ENCODE measurements at places on chromosomes 5 and 9. TPM values are rescaled to one million over a fixed set of nuclear protein-coding genes. Genes with fewer than 3 reads are reported as not detected.

The ECM2 gene
- total RNA-seq, result not detected

- H3K27me3 ChIP-seq, result no peaks in the 10 kb centered on the region
- H3K27ac ChIP-seq, result no peak overlapping the region
- no peak for DNase-seq
- H3K4me3 ChIP-seq, result no peak overlapping the region
- no peaks in the 10 kb centered on the region for H3K36me3 ChIP-seq
- no peaks in the 10 kb centered on the region for H3K4me1 ChIP-seq
These were observed 287.2 kb downstream of the CTNND2 start for GRCh38 chr5:11617080-11617479.

DNA sequence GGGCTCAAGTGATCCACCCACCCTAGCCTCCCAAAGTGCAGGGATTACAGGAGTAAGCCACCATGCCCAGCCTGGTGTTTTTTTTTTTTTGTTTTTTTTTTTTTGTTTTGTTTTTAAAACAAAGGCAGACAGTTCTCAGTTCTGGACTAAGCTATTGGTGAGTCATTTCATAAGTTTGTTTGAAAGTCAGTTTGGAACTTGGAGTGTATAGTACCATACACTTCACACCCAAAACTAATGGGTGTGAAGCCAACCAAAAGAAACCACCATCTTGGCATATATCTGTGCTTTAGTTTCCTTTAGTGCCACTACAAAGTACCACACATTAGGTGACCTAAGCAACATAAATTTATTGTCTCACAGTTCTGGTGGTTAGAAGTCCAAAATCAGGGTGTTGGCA, 13.4 kb downstream of the MAST4 start:
- DNase-seq, result no peak
- H3K27ac ChIP-seq, result no peak overlapping the region
- H3K4me3 ChIP-seq, result no peak overlapping the region
- no peaks in the 10 kb centered on the region for H3K4me1 ChIP-seq
- H3K27me3 ChIP-seq, result peaks cover 8% of the 10 kb centered on the region
- no peaks in the 10 kb centered on the region for H3K36me3 ChIP-seq

The MZB1 gene
- total RNA-seq, result not detected

DNA sequence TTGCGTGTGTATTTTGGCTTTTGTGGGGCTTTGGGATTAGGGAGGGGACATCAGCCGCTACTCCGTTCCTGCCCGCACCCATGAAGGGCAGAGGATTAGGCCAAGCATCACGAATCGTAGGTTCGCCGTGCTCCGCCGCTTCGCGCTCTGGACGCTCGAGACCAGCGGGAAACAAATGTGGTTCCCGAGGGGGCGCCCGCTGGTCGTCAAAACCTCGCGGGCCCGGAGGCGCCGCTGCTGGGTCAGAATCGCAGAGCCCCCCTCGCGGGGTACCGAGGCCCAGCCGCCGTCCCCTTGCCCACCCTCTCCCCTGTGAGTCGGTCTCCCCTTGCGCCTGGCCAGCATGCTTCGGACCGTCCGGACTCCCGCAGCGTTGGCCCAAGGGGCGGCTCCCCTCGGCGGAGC, 2.3 kb upstream of the PAX5 start:
- no peaks in the 10 kb centered on the region for H3K36me3 ChIP-seq
- peaks cover 19% of the 10 kb centered on the region for H3K4me1 ChIP-seq
- no peak overlapping the region for H3K27ac ChIP-seq
- H3K4me3 ChIP-seq, result peak overlapping the region; percentile 33

DNA sequence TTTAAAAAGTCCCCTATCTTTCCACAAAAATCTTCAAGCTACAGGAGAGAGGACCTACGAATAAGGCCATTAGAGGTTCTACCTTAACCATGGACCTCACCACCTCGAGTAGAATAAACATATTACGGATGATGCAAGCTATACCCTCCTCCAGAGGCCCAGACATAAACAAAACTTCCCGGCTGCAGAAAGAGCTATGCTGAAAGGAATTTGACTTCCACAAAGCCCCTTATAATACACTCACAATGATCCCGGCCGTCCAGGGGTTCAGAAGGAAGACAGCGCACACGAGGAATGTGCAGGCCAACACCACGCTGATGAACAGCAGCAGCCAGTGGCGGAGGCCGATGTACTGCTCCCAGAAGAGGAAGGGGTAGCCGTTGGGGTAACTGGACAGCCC, 59.0 kb downstream of the PTCH1 start:
- H3K27me3 ChIP-seq, result no peaks in the 10 kb centered on the region
- no peak overlapping the region for H3K27ac ChIP-seq
- no peak for DNase-seq
- H3K36me3 ChIP-seq, result peaks cover 11% of the 10 kb centered on the region
- no peak overlapping the region for H3K4me3 ChIP-seq

The APBA1 gene
- total RNA-seq, result 11.4 TPM

DNA sequence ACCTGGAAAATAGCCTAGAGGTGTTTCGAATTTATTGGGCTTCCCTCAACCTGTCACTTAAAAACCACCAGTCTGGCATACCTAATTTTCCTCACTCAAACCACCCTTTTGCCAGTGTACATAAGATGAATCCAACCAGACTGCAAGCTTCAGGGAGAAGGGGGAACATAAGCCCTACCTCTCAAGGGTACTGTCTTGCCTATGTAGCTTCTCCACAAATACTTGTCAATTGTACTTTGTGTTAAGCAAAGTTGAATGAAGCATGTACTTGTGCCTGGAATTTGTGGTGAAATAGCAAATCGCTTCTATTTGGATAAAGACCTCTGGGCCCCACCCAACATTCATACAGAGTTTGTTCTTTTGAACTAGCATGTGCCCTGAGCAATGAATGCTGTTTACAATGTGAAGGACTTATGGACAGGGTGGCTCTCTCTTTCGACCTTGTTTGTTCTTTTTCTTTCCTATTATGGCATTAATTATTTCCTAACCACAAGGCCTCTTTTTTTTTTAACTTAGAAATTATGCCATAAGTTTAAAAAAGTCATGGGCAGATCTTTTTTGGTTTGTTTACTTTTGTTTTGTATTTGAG, 580.2 kb downstream of the EBF1 start:
- no peak for DNase-seq
- no peak overlapping the region for H3K27ac ChIP-seq
- no peaks in the 10 kb centered on the region for H3K4me1 ChIP-seq
- no peaks in the 10 kb centered on the region for H3K36me3 ChIP-seq
- H3K27me3 ChIP-seq, result no peaks in the 10 kb centered on the region
- no peak overlapping the region for H3K4me3 ChIP-seq

DNA sequence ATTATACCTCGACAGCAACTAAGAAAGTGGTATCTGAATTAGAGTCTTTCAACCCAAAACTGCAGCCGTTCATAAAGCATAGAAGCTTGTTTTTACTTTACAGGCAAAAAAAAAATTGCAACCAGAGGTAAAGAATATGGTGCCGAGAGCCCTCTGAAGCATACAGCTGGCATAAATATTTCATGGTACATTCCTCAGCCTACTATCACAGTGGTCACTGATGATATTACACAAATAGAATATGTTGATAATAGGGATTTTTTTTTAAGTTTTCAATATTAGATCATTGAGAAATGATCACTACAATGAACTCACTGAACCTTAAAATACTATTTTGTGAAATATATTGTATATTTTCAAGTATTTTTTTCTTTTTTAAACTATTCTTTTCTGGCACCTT, 6.2 kb upstream of the SMC2 start:
- H3K27me3 ChIP-seq, result peaks cover 4% of the 10 kb centered on the region
- no peak for DNase-seq
- H3K4me3 ChIP-seq, result no peak overlapping the region
- H3K4me1 ChIP-seq, result peaks cover 13% of the 10 kb centered on the region
- H3K27ac ChIP-seq, result no peak overlapping the region

DNA sequence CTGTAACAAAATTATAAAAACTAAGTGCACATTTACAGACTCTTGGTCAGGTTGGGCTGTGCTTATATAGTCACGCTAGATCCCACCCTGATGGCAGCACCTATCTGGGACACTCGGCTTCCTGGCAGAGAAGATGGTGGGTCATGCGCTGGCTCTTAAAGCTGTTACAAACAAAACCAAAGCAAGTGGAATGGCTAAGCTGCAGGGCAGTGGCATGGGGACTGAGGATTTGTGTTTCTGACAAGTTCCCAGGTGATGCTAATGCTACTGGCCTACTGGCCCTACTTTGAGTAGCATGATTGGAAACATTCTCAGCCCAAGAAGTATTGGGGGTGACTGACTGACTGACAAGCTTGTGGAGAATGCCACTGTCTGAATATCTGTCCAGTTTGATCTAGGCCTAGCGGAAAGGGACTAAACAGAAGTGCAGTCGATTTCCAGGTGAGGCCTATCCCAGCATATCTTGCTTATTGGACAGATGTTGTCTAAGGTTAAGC, 8.3 kb downstream of the BTF3 start:
- H3K27me3 ChIP-seq, result no peaks in the 10 kb centered on the region
- H3K27ac ChIP-seq, result peak overlapping the region; percentile 42
- peaks cover 10% of the 10 kb centered on the region for H3K4me1 ChIP-seq
- no peak for DNase-seq

DNA sequence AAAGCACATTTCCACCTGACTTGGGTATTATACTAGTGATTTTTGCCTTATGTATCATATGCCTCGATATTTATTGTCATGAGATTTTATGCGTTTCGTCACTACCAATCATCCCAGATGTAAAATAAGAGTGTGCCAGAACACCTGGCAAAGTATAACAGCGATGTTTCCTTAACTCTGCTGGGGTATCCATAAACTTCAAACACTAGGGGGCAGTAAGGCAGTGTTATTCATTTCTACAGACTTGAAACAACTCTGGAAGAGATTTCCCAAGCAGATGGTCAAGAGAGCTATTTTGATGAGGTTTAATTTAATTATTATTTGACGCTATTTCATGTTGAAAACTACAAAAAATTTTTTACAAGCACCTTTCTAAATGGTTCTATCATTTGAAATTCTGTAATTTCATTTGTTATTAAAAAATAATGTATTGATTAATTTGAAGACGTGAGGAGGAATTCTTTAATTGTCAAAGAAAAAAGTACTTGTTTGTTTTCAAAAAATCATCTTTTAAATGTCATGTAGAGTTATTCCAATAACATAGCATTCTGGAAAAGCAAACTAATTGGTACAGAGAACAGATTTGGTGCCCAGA, 388.5 kb upstream of the CTNND2 start:
- H3K4me3 ChIP-seq, result no peak overlapping the region
- no peaks in the 10 kb centered on the region for H3K27me3 ChIP-seq
- no peaks in the 10 kb centered on the region for H3K4me1 ChIP-seq
- no peak for DNase-seq
- H3K27ac ChIP-seq, result no peak overlapping the region

DNA sequence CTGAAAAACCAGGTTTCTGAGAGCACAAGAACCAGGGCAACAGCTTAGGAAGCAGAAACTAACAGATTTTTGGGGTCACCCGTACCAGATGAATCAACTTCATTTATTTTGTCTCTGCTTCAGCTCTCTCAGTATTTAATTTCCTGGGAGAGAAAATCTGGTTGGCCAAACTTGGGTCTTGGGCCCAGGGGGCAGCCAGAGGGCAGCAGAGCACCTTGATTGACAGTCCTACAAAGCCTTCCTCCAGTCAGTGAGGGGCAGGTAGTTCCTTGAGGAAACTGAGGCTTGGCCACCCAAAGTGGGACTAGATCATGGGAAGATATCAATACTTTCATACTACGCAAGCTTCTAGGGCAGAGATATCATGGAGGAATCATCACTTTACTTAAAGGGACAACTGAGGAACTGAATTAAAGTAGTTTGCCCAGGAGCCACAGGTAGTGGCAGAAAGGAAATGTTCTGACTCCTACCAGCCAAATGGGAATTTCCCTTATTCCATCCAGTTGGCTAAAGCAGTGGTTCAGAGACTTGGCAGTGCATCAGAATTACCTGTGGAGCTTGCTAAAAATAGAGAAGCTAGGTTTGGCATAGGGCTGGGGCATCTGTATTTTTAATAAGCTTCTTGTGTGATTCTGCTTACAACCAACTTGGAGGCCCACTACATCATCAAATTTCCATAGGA, 21.5 kb upstream of the ARHGAP26 start:
- peak overlapping the region; percentile 57 for H3K27ac ChIP-seq
- H3K27me3 ChIP-seq, result no peaks in the 10 kb centered on the region
- H3K4me3 ChIP-seq, result no peak overlapping the region
- H3K4me1 ChIP-seq, result peaks cover 35% of the 10 kb centered on the region

The DIAPH1 gene
- 103 TPM for total RNA-seq

GRCh38 chr5:10424124-10424731, 17.5 kb upstream of the ROPN1L start:
- peaks cover 26% of the 10 kb centered on the region for H3K36me3 ChIP-seq
- no peaks in the 10 kb centered on the region for H3K27me3 ChIP-seq
- H3K4me3 ChIP-seq, result no peak overlapping the region
- H3K27ac ChIP-seq, result no peak overlapping the region
- peak; percentile 42 for DNase-seq

DNA sequence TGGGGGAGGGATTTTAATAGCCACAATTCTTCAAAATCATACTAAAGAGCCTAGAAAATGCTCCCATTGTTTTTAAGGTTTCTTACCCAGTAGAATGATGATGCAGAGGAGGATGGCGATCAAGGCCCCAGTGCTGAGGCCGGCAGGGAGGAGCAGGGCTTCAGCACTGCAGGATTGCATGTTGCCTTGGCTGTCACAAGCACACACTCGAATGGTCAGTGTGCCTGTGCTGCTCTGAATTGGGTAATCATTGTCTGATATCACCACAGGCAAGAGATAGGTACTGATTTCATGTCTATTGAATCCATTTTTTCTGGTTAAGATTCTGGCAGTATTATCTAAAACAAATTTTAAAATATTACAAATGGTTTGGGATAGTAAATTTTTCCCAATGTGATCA, 153.3 kb downstream of the CDH10 start:
- H3K4me3 ChIP-seq, result no peak overlapping the region
- H3K27me3 ChIP-seq, result no peaks in the 10 kb centered on the region
- no peaks in the 10 kb centered on the region for H3K36me3 ChIP-seq
- DNase-seq, result no peak
- no peak overlapping the region for H3K27ac ChIP-seq

DNA sequence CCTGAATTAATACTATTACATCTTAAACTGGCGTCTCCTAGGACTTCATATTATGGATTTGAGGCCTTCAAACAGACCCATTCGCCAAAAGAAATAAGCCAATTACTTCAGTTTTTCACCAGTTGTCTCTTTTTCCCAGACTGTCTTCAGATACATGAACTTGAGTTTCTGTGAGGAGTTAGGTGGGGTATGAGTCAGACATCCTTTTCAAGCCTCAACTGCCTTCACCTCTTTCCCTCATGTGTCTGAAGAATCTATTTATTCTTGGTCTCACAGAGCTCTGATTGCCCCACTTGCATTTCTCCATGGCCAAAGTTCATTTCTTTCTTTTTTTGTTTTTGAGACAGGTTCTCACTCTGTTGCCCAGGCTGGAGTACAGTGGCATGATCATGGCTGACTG, 12.5 kb downstream of the WNT8A start:
- no peak overlapping the region for H3K27ac ChIP-seq
- H3K27me3 ChIP-seq, result peaks cover 36% of the 10 kb centered on the region
- no peaks in the 10 kb centered on the region for H3K36me3 ChIP-seq
- DNase-seq, result no peak

- no peak overlapping the region for H3K4me3 ChIP-seq
- no peaks in the 10 kb centered on the region for H3K27me3 ChIP-seq
- no peak overlapping the region for H3K27ac ChIP-seq
- DNase-seq, result no peak
- peaks cover 5% of the 10 kb centered on the region for H3K4me1 ChIP-seq
- no peaks in the 10 kb centered on the region for H3K36me3 ChIP-seq
These were observed 3.6 kb downstream of the PTRH1 start for GRCh38 chr9:127711831-127712274.

The PLAC8L1 gene
- 0.80 TPM for total RNA-seq

GRCh38 chr9:119688547-119688946, 319.3 kb upstream of the BRINP1 start:
- no peak overlapping the region for H3K4me3 ChIP-seq
- DNase-seq, result no peak
- H3K27me3 ChIP-seq, result no peaks in the 10 kb centered on the region
- H3K36me3 ChIP-seq, result no peaks in the 10 kb centered on the region

GRCh38 chr5:140235791-140236551, 61.0 kb downstream of the CYSTM1 start:
- peaks cover 4% of the 10 kb centered on the region for H3K4me1 ChIP-seq
- H3K36me3 ChIP-seq, result no peaks in the 10 kb centered on the region
- H3K4me3 ChIP-seq, result no peak overlapping the region
- no peaks in the 10 kb centered on the region for H3K27me3 ChIP-seq
